GM18507 (cell line): ENCODE measurements at places on chromosomes 3 and 15.

GRCh38 chr3:183357564-183358079, 70.8 kb downstream of the MCF2L2 start:
- DNase-seq, result no peak

- DNase-seq, result no peak
These were observed 266.8 kb upstream of the CBLB start for GRCh38 chr3:106135451-106136160.

DNA sequence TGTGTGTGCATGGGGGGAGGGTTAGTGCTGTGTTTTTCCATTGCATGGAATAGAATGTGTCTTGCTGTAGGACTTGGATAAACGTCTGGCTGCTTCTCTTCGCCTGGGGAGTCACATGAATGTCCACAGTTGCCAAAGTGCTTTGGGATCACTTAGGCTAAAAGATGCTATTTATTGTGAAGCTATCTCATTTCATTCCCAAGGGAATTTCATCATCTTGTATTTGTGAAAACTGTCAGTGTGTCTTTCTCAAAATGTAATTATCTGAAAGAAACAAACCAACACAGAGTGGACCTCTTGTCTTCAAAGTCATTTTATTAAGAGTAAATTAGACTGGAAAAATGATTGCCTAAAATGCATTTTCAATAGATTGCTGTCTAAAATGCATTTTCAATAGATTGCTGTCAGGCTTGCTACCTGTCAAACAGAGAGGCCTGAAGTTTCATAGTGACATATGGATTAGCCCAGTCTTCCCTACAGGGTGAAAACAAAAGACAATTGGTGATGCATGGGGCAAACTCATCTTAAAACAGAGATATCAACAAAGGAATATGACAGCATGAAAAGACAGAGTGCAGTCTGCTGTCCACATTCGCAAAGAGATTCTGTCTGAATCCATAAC, 117.1 kb upstream of the GOLIM4 start:
- no peak for DNase-seq

GRCh38 chr15:82554351-82554750, 14.1 kb upstream of the RPS17 start:
- no peak for DNase-seq

GRCh38 chr15:52936489-52936888, 146.4 kb upstream of the ONECUT1 start:
- no peak for DNase-seq

DNA sequence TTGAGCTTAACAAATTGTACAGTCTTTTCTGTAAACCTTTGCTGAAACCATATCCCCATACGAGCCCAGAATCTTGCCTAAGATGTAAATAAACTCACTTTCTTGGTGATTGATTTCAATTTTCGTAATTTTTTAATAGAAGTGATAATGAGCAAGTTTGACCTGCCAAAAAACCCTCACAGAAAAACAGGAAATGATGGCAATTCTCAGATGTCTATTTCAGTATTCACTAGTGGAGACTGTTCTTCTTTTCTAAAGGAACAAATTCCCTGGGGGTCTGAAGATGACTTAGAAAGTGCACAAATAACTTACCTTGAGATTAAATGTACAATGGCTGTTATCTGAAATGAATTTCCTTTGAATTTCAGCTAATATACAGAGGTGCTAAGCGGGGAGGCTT, 116.5 kb upstream of the CMC1 start:
- DNase-seq, result no peak
